ENCODE measurements at places on chromosomes 3 and 15. TPM values are rescaled to one million over a fixed set of nuclear protein-coding genes. Genes with fewer than 3 reads are reported as not detected.

DNA sequence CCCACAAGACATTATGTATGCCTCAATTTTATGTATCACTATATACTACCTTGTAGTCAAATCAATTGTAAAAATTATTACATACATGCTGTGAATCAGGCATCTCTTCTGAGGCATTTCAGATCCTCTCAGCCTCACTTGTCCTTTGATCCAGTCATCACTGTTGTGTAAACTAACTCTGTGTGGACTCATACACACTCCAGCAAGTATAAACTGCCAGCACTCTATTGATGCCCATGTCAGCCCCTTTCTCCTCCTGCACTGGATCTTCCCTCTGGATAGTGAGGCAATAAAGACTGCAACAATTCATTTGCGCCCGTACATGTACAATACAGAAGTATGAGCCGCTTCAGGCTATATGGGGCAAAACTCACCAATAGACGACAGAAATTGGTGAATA lies 364.7 kb upstream of the TGFBR2 start:
- DNase-seq: no peak

DNA sequence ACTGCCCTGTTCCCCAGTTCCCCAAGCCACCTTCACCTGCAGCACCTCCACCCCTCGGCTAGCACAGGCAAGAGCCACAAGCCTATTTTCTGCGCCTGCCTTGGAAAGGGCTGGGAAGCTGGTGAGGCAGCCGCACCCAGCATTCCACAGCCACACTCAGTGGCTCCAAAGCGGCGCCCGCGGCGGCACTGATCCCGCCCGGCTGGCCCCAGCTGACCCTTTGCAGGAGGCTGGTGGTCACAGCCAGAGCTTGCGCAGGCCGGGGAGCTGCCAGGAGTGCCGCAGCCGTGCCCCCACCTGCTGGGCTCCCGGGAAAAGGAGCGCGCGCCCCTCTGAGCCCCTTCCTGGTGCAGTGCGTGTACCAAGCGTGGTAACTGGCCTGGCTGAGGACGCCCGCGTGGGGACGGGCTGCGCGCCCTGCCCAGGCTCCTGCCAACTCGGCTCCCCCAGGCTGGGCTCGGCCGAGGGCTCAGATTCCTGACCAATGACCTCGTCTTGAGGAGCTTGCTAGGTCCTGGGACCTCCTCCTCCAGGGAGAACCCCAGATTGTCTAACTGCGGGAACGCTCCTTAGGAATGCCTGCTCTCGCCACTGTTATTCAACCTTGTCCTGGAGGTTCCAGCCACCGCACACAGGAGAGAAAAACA lies 13.3 kb downstream of the GRAMD2A start:
- DNase-seq: peak; percentile 45

- DNase-seq: no peak
Measured at GRCh38 chr3:12705981-12706380, 42.1 kb upstream of the RAF1 start.

DNA sequence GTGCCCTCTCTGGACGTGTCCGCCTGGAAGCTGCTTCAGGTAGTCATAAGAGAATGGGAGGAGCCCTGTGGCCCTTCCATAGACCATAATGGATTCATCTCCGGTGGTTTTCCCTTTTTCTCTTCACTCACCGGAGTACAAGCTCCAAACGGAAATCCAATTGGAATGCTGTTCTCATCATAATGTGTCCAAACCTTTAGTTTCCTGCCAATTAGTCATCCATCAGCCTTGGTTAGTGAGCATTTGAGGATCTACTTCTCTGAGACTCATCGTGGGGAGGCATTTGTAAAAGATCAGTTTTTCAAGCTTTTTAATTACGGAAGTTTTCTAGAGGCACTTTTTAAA lies 34.9 kb downstream of the ABHD2 start:
- DNase-seq: no peak

The DPPA4 gene
- total RNA-seq: 80.5 TPM

The KBTBD13 gene
- not detected for total RNA-seq
